ENCODE measurements at places on chromosomes 12 and 14. TPM values are rescaled to one million over a fixed set of nuclear protein-coding genes. Genes with fewer than 3 reads are reported as not detected.

Gene ZNF891
- 0.98 TPM for total RNA-seq

Gene DNAJC22
- 12.9 TPM for total RNA-seq

Gene PNMA1
- 36.7 TPM for total RNA-seq

Gene SLC16A7
- total RNA-seq: 11.4 TPM

- H3K36me3 ChIP-seq: no peaks in the 10 kb centered on the region
- H3K4me3 ChIP-seq: peak overlapping the region; percentile 13
- peaks cover 46% of the 10 kb centered on the region for H3K4me1 ChIP-seq
- 0 out of 2 replicates have a peak, but pooled peaks cover 4% of the 10 kb centered on the region for H3K27me3 ChIP-seq
Measured at GRCh38 chr14:90513161-90514014, 116.6 kb downstream of the CALM1 start.

GRCh38 chr12:87836190-87836589, 193.0 kb downstream of the C12orf50 start:
- H3K27ac ChIP-seq: no peak overlapping the region
- H3K27me3 ChIP-seq: no peaks in the 10 kb centered on the region
- H3K4me3 ChIP-seq: no peak overlapping the region

DNA sequence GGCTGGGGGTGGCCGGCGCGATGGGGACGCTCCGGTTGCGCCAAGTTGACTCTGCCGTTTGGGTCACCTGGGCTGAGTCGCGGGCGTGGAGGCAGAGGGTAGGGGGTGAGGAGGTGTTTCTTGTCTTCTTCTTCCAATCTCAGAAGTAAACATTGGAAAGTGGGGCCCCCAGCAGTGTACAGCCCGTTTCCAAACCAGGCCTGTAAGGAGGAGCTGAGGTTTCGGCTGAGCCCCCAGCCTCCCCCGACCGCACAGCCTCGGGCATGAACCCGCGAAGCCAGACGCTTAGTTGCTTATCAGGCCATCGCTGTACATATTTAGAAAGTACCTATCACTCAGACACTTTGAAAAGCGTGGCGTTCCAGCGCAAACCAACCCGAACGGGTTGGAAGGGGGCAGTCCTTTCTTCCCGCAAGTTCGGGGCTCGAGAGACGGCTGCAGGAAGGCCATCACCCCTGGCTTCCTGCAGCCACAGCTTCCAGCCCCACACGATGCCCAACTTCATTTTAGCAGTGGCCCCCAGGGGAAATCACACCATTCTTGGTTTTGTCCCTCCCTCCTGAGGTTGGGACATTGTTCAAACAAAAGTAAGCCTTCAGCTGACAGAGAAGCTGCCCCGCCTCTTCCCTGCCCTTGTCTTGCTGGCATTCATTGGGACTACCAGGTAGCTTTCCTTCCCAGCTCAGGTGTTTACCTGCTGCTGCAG, 164.1 kb downstream of the ZFP36L1 start:
- no peaks in the 10 kb centered on the region for H3K27me3 ChIP-seq
- H3K4me1 ChIP-seq: peaks cover 9% of the 10 kb centered on the region
- H3K4me3 ChIP-seq: peak overlapping the region; percentile 18
- no peaks in the 10 kb centered on the region for H3K36me3 ChIP-seq
- peak overlapping the region; percentile 31 for H3K27ac ChIP-seq

DNA sequence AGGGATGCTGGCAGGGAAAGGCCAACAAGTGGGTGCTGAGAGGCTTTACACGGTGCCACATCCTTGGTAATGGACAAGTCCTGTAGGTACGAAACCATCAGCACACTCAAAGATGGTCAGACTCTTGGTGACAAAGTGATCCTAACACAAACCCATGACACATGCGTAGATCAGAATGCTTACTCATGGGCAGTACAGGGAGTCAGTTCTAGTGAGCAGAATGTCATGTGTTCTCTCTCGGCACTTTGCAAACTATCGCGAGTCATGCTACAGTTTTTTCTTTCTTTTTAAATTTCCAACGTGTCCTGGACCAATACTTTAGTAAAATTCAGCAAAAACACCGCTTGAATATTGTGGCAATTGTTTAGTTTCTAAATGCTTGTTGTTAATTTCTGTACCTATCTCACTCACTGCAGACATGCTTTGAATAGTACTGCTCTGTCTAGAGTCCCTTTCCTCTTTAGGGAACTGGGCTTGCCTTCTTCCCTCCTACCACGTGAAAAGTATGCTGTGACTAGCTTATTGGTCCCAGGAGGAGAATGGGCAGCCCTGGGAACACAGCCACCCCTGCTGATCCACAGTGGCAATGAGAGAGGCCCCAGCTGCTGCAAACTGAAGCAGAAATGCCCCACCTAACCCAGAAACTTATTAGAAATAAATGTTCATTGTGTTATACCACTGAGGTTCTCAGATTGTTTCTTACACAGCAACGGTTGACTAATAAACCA, 62.4 kb downstream of the UBR7 start:
- H3K27me3 ChIP-seq: no peaks in the 10 kb centered on the region
- peaks cover 11% of the 10 kb centered on the region for H3K4me1 ChIP-seq
- peak; percentile 72 for DNase-seq

DNA sequence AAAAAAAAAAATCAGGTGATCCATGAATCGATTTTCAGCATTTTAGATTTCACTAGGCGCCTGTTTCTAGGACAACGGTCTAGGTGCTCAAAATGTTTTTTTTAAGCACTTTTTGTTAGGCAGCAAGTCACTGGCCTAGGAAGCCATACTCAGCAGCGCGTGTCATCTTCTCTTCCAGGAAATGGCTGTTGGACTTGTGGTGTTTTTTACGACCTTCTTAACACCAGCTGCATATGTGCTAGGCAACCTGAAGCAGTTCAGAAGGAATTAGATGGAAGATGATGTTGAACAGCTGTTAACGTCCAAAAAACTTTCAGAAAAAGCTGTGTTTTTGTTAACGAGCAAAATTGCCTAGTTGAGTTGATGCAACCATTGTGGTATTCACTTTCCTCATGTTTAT, 868 bp downstream of the COX8C start:
- H3K27ac ChIP-seq: no peak overlapping the region
- no peaks in the 10 kb centered on the region for H3K27me3 ChIP-seq
- DNase-seq: no peak
- no peaks in the 10 kb centered on the region for H3K36me3 ChIP-seq

GRCh38 chr12:117234441-117234840, 44.2 kb upstream of the FBXO21 start:
- H3K36me3 ChIP-seq: no peaks in the 10 kb centered on the region
- no peaks in the 10 kb centered on the region for H3K4me1 ChIP-seq
- no peak overlapping the region for H3K27ac ChIP-seq
- no peak overlapping the region for H3K4me3 ChIP-seq
- peaks cover 5% of the 10 kb centered on the region for H3K27me3 ChIP-seq

GRCh38 chr12:124510301-124510970, 57.0 kb downstream of the NCOR2 start:
- no peak overlapping the region for H3K27ac ChIP-seq
- peaks cover 35% of the 10 kb centered on the region for H3K4me1 ChIP-seq
- no peak overlapping the region for H3K4me3 ChIP-seq
- H3K27me3 ChIP-seq: no peaks in the 10 kb centered on the region

GRCh38 chr12:25455696-25456095, 97.4 kb downstream of the LMNTD1 start:
- no peak overlapping the region for H3K27ac ChIP-seq
- H3K36me3 ChIP-seq: 0 out of 2 replicates have a peak, but pooled peaks cover 2% of the 10 kb centered on the region
- no peaks in the 10 kb centered on the region for H3K27me3 ChIP-seq

DNA sequence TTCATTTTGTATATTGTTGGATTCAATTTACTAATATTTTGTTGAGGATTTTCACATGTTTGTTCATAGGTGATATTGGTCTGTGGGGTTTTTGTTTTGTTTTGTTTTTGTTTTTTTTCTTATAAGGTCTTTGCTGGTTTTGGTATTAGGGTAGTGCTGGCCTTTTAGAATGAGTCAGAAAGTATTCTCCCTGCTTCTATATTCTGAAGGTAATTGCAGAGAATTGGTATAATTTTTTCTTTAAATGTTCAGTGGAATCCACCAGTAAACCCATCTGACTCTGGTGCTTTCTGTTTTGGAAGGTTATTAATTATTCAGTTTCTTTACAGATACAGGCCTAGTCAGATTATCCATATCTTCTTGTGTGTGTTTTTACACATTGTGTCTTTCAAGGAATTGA, 8.9 kb downstream of the TOGARAM1 start:
- no peak overlapping the region for H3K27ac ChIP-seq
- H3K4me1 ChIP-seq: peaks cover 21% of the 10 kb centered on the region
- no peak overlapping the region for H3K4me3 ChIP-seq
- no peak for DNase-seq
- no peaks in the 10 kb centered on the region for H3K27me3 ChIP-seq
- H3K36me3 ChIP-seq: no peaks in the 10 kb centered on the region

DNA sequence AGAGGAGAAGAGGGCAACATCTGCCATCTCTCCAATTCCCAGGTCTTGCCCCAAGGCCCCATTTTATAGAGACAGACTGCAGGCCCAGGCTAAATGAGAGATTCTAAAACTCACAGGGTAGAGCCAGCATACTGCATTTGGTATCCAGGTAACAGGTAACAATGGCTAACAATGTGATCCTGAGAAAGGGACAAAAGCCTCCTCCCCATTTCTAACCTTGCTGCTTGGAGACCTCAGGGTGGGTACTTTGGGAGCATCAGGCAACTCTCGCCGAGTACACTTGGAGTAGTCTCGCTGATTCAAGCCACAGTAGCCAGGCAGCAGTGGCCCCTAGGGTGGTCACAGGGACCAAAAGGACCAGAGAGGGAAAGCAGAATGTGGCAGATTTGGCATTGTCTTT, 162.6 kb upstream of the PLEKHA5 start:
- no peak overlapping the region for H3K27ac ChIP-seq
- no peaks in the 10 kb centered on the region for H3K27me3 ChIP-seq
- DNase-seq: no peak
- no peaks in the 10 kb centered on the region for H3K36me3 ChIP-seq

- H3K4me3 ChIP-seq: no peak overlapping the region
- no peak overlapping the region for H3K27ac ChIP-seq
- no peaks in the 10 kb centered on the region for H3K27me3 ChIP-seq
- H3K4me1 ChIP-seq: peaks cover 12% of the 10 kb centered on the region
- H3K36me3 ChIP-seq: no peaks in the 10 kb centered on the region
- DNase-seq: no peak
Measured at GRCh38 chr12:91588874-91589454, 406.3 kb upstream of the DCN start.

- H3K36me3 ChIP-seq: no peaks in the 10 kb centered on the region
- H3K4me1 ChIP-seq: no peaks in the 10 kb centered on the region
- H3K27ac ChIP-seq: no peak overlapping the region
Measured at GRCh38 chr14:96997996-96998395, 200.8 kb downstream of the VRK1 start.

DNA sequence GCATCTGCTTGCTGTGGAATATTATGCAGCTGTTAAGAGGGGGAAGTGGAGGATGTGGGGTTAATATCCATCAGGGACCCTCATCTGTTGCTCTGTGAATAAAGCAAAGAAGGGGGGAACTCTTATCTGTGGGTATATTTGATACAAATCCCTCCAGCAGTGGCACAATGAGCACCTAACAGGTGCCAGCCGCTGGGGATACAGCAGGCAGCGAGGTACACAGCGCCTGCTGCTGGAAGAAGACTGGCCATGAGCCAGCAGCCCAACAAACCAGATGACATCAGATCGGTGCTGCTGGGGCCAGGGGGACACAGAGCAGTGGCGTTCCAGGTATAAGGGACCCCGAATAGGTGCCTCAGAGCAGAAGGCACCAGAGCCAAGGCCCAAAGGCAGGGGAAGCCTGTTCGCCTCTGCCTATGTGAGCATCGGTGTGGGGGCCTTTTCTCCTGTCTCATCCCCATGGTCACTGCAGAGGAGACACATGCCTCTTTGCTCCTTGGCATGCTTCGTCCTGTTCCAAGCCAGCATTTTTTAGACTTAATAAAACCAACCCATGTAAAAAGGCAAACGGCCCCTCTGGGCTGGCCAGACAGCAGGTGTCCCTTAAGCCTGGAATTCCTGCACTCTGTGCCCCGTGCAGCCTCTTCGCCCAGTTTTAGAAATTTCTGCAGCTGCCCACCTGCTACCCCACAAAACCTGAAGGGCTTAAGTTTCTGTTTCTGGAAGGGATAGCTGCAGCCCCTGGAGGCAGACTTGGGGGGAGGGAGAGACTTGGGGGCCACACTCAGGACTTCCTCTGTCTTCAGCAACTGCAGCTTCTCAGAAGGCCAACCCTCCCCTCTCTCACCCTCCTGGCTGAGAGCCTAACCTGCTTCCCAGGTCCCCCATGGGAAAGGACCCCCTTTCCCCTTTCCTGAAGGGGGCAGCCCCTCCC, 1.6 kb upstream of the CKB start:
- H3K27ac ChIP-seq: no peak overlapping the region
- no peaks in the 10 kb centered on the region for H3K36me3 ChIP-seq
- H3K4me1 ChIP-seq: peaks cover 18% of the 10 kb centered on the region

Measured in PC-3 (cell line).